ENCODE measurements at places on chromosomes 5 and 9. TPM values are rescaled to one million over a fixed set of nuclear protein-coding genes. Genes with fewer than 3 reads are reported as not detected.

DNA sequence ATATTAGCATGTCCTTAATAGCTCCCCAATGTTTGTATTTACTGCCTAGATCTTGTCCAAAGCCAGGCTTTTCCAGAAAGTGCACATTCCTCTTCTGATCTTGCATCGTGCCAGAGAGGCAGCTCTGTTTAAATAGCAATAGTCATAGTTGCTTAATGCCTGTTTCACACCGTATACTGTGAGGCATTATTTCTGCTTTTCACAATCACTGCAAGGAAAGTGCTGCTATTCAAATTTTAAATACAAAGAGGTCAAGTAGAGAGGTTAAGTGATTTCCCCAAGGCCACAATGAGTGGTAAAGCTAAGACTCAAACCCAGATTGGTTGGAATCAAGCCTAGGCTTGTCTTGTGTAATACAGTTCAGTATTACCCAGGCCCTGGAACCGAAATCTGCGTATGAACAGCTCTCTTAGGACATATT, 153.6 kb downstream of the SNX18 start:
- H3K4me1 ChIP-seq: peaks cover 42% of the 10 kb centered on the region
- H3K27me3 ChIP-seq: no peaks in the 10 kb centered on the region
- no peak for DNase-seq
- no peak overlapping the region for H3K4me3 ChIP-seq

- no peaks in the 10 kb centered on the region for H3K36me3 ChIP-seq
- peaks cover 37% of the 10 kb centered on the region for H3K4me1 ChIP-seq
- H3K27me3 ChIP-seq: peaks cover 2% of the 10 kb centered on the region
- no peak overlapping the region for H3K4me3 ChIP-seq
- no peak overlapping the region for H3K27ac ChIP-seq
Measured at GRCh38 chr9:115015018-115015635, 84.7 kb upstream of the TNFSF8 start.

DNA sequence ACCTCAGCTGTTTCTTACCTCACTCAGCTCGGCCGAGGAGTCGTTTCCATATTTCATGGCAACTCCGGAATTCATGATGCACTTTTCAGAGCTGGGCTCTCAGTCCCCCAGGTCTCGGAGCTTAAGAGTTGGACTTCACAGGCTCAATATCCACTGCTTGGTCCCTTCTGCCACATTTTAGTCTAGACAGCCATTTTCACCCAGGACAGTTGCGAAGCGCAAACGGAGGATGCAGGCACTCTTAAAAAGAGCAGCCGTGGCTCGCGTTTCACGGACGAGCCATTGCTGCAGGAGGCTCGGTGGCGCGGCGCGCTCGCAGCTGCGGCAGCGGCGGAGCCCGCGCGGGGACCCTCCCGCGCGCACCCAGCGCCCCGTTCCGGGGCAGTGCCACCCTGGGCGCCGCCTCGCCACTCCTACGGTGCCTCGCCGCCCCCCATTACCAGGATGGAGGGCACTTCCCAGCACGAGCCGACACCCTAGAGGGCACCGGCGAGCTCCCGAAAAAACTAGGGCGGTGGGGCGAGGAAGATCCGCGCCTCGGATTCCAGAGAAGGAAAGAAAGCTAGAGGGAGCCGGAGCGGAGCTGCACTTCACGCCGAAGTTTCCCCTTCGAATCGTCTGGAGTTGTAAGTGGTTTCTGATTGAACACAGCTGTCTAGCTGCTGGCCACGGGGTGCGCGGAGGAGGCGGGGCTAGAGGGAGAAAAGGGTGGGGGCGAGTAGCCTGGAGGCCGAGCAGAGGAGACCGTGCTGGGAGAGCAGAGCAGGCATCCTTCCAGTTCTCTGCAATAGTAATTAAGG, 140.3 kb downstream of the TSSK1B start:
- H3K4me3 ChIP-seq: peak overlapping the region; percentile 89
- DNase-seq: peak; percentile 88
- peaks cover 13% of the 10 kb centered on the region for H3K27me3 ChIP-seq
- H3K36me3 ChIP-seq: no peaks in the 10 kb centered on the region

DNA sequence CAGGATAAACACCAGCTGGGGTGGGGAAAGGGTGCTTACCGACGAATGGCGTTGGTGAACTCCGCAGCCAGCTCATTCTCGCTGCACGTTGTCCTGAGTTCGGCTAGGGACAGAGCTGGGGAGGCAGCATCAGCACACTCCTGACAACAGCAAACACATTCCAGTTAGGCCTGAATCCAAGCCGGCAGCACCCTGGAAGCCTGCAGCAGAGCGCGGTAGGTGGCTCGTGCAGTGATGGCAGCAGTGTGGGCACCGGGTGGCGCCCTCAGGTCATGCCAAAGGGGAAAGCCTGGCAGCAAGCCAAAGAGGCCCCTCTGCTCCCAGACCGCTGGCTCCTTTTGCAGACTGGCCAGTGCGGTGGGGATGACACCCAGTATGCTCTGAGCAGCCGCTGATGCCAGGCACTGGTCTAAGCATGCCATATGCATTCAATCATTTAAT, 66.9 kb downstream of the DCP2 start:
- H3K27me3 ChIP-seq: no peaks in the 10 kb centered on the region
- H3K27ac ChIP-seq: no peak overlapping the region
- H3K36me3 ChIP-seq: peaks cover 2% of the 10 kb centered on the region
- DNase-seq: peak; percentile 47
- H3K4me3 ChIP-seq: no peak overlapping the region

DNA sequence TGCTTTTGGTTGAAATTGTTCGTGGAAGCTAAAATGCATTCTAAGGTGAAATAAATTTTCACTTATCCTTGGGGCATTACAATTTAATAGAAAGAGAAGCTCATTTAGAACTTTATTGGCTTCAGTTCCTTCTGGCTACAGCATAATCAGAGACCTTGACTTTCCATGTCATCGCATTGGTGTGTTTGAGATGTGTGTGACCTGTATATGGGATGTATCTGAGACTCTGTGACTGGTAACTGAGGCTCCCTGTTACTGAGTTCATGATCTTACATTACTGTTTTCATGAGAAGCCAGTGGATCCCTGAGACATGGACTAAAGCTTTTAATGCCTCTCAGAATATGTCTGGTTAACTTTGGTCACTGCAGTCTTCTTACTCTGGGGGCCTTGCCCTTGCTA, 32.5 kb downstream of the SH3GL2 start:
- H3K4me3 ChIP-seq: no peak overlapping the region
- H3K36me3 ChIP-seq: no peaks in the 10 kb centered on the region
- H3K27ac ChIP-seq: no peak overlapping the region
- H3K4me1 ChIP-seq: no peaks in the 10 kb centered on the region

DNA sequence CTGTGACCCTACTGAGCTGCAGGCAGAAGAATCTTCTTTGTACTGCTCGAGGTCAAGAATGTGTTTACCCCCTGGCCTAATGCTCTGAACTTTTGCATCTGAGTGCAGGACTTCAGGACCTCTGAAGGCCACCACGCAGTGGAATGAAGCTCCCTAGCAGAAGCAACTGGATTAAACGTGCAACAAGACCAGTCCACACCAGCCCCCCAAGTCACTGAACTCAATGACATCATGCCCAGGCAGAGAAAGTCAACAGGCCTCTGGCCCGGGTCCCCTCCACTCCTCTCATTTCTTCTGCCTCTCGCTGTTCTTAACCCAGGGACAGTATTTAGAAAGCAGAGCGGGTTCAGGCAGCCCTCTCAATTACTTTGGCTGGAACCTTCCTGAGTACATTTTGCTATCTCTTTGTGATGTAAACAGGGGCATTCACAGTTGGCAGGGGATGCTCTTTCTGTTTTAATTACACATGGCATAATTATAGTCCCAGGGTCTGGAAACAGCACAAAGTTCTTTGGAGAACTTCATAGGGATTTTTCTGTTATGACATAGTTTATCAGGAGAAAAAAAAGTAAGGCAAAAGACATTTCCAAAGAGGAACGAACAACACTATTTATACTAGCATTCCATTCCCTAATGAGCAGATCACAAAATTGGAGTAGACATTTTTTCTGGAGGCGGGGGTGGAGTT, 108.2 kb upstream of the SPATA31D4 start:
- no peak overlapping the region for H3K4me3 ChIP-seq
- no peak for DNase-seq
- no peaks in the 10 kb centered on the region for H3K27me3 ChIP-seq
- H3K36me3 ChIP-seq: no peaks in the 10 kb centered on the region

- no peak overlapping the region for H3K27ac ChIP-seq
- no peak overlapping the region for H3K4me3 ChIP-seq
- H3K4me1 ChIP-seq: no peaks in the 10 kb centered on the region
- no peaks in the 10 kb centered on the region for H3K36me3 ChIP-seq
- no peaks in the 10 kb centered on the region for H3K27me3 ChIP-seq
- DNase-seq: no peak
Measured at GRCh38 chr5:97478483-97478882, 295.4 kb upstream of the RIOK2 start.

- DNase-seq: no peak
- peaks cover 71% of the 10 kb centered on the region for H3K4me1 ChIP-seq
- no peak overlapping the region for H3K27ac ChIP-seq
- H3K36me3 ChIP-seq: no peaks in the 10 kb centered on the region
Measured at GRCh38 chr5:14588758-14589543, 7.4 kb downstream of the OTULINL start.

DNA sequence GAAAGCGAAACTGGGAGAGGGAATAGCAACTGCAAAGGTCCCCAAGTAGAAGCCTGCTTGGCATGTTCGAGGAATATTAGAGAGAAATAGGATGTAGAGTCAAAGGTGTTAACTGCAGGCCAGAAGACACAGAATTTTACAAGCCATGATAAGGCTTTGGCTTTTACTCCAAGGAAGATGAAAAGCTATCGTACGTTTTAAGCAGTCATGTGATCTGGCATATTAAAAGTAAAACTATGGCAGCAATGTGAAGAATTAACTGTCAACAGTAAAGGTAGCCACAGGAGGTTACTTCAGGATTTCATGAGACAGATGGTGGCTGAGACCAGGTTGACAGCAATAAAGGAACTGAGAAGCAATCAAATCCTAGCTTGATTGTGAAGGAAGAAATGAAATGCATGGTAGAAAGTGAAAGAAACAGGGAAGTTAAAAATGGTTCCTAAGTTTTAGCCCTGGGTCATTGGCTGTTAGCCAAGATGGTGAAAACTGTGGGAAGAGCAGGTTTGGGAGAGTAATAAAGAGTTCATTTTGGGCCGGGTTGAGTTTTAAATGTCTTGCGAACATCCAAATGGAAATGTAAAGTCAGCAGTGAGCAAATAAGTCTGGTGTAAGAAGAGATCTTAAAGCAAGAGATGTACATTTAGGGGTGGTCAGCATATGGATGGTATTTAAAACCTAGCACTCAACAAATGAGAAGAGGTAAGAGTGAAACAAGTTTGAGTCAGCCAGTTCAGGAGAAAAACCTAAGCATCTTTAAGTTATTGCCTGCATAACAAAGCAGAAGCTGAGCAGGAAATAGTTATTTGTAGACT, 20.3 kb upstream of the TTC33 start:
- peak overlapping the region; percentile 80 for H3K27ac ChIP-seq
- no peak overlapping the region for H3K4me3 ChIP-seq
- DNase-seq: no peak
- H3K36me3 ChIP-seq: peaks cover 14% of the 10 kb centered on the region
- H3K27me3 ChIP-seq: no peaks in the 10 kb centered on the region

GRCh38 chr5:124438026-124438902, 308.2 kb downstream of the ZNF608 start:
- no peaks in the 10 kb centered on the region for H3K27me3 ChIP-seq
- H3K27ac ChIP-seq: no peak overlapping the region
- no peaks in the 10 kb centered on the region for H3K36me3 ChIP-seq
- no peak for DNase-seq
- H3K4me3 ChIP-seq: no peak overlapping the region

DNA sequence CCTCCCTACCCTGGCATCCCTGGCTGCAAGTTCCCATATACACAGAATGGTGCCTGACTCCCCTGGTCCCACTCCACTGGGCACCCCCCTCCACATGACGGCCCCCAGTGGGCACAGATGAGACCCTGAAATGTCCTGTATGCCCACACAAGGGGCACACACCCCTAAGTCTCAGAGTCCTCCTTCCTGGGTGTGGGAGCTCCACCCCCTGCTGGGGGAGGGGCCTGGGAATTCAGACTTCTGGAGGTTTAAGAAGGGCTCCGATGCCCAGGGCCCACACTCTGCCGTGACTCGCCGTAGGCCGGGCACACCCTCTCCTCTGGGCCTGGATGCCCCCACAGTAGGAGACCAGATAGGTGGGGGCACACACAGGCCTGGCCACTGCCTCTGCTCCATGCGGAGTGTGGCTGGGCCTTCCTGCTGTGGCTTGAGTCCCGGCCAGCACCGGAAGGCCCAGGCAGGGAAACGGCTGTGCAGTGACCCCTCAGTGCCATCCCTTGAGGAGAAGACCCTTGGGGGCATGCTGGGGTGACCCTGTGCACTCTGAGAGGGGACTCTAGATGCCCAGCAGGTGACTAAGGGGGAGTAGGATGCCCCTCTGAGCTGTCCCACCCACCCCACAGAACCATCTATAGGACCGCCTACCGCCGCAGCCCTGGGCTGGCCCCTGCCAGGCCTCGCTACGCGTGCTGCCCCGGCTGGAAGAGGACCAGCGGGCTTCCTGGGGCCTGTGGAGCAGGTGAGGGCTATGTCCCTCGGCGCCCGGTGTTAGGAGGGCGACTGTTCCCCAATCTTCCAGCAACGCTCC, 6.5 kb downstream of the EGFL7 start:
- no peak overlapping the region for H3K4me3 ChIP-seq
- H3K4me1 ChIP-seq: peaks cover 2% of the 10 kb centered on the region
- H3K36me3 ChIP-seq: no peaks in the 10 kb centered on the region
- no peak for DNase-seq
- no peak overlapping the region for H3K27ac ChIP-seq

GRCh38 chr5:59917121-59917520, 23.6 kb upstream of the PDE4D start:
- H3K27ac ChIP-seq: no peak overlapping the region
- H3K4me1 ChIP-seq: no peaks in the 10 kb centered on the region
- H3K27me3 ChIP-seq: no peaks in the 10 kb centered on the region
- H3K36me3 ChIP-seq: no peaks in the 10 kb centered on the region
- no peak overlapping the region for H3K4me3 ChIP-seq

DNA sequence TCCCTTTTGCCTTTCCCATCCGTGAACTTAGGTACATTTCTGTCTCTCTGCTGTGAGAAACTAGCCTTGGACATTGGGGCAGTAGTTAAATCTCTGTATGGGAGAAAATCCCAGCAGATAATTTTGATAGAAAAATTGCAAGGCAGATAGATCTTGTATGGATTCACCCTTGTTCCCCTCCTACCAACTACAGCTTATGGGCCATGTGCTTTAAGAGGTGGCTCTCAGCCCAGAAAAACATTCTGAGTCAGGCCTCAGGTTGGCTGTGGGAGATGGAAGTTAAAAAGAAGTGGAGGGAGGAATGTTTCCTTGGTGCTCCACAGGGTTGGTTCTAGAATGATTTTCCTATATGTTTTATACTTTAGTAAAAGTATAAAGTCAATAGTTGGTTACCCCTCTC, 1.4 kb upstream of the KDM3B start:
- peaks cover 24% of the 10 kb centered on the region for H3K4me1 ChIP-seq
- DNase-seq: no peak
- no peak overlapping the region for H3K27ac ChIP-seq

DIPK1B gene
- not detected for total RNA-seq

ANKS6 gene
- total RNA-seq: 16.0 TPM

SHISAL2B gene
- not detected for total RNA-seq

IL13 gene
- 14.9 TPM for total RNA-seq

IFNA2 gene
- total RNA-seq: not detected

FBP2 gene
- not detected for total RNA-seq

WDR38 gene
- total RNA-seq: not detected

AFAP1L1 gene
- total RNA-seq: not detected

CARD9 gene
- total RNA-seq: 2.4 TPM

Measured in activated CD4-positive, alpha-beta memory T cell treated with anti-CD3 and anti-CD28 coated beads for 36 hours (primary cell).